Karpas-422 (cell line): ENCODE measurements at places on chromosomes 5 and 9.

GRCh38 chr9:113984639-113985380 lies 93.3 kb downstream of the AMBP start:
- 0 out of 2 replicates have a peak, but pooled peaks cover under 1% of the 10 kb centered on the region for H3K27me3 ChIP-seq
- H3K36me3 ChIP-seq, result no peaks in the 10 kb centered on the region
- no peak overlapping the region for H3K27ac ChIP-seq
- no peak for DNase-seq
- no peak overlapping the region for H3K4me3 ChIP-seq
- H3K4me1 ChIP-seq, result no peaks in the 10 kb centered on the region

GRCh38 chr9:117825609-117826347 lies 121.6 kb downstream of the TLR4 start:
- no peaks in the 10 kb centered on the region for H3K27me3 ChIP-seq
- no peaks in the 10 kb centered on the region for H3K4me1 ChIP-seq
- no peak for DNase-seq
- H3K4me3 ChIP-seq, result no peak overlapping the region
- no peak overlapping the region for H3K27ac ChIP-seq

DNA sequence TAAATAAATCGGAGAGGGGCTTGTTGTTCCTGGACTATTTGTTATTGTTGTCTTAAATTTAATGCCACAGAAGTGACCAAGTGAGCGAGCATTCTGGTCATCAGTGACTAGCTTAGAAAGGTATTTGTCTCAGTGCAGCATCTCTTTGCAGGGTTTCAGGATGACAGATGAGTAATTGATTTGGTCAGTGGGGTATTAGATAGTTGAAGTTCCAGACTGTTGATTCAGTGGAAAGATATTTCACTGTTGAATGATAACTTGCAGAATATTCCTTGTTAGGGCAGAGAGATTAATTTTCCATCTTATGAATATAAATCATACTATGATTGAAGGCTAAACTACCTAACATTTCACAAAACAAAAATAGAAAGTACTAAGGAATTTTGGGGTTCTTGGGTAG lies 122.4 kb downstream of the TRIO start:
- H3K27ac ChIP-seq, result no peak overlapping the region
- H3K36me3 ChIP-seq, result no peaks in the 10 kb centered on the region
- H3K4me1 ChIP-seq, result peaks cover 8% of the 10 kb centered on the region
- DNase-seq, result no peak
- no peak overlapping the region for H3K4me3 ChIP-seq

- H3K27me3 ChIP-seq, result no peaks in the 10 kb centered on the region
- H3K27ac ChIP-seq, result no peak overlapping the region
- no peaks in the 10 kb centered on the region for H3K36me3 ChIP-seq
- H3K4me3 ChIP-seq, result no peak overlapping the region
These were observed 86.5 kb downstream of the ANGPTL2 start for GRCh38 chr9:127035948-127036347.

- H3K27ac ChIP-seq, result no peak overlapping the region
- H3K36me3 ChIP-seq, result no peaks in the 10 kb centered on the region
- no peak for DNase-seq
- no peaks in the 10 kb centered on the region for H3K27me3 ChIP-seq
These were observed 100.7 kb downstream of the MTX3 start for GRCh38 chr5:79890119-79890929.
